ENCODE measurements at places on chromosomes 16 and 17.

DNA sequence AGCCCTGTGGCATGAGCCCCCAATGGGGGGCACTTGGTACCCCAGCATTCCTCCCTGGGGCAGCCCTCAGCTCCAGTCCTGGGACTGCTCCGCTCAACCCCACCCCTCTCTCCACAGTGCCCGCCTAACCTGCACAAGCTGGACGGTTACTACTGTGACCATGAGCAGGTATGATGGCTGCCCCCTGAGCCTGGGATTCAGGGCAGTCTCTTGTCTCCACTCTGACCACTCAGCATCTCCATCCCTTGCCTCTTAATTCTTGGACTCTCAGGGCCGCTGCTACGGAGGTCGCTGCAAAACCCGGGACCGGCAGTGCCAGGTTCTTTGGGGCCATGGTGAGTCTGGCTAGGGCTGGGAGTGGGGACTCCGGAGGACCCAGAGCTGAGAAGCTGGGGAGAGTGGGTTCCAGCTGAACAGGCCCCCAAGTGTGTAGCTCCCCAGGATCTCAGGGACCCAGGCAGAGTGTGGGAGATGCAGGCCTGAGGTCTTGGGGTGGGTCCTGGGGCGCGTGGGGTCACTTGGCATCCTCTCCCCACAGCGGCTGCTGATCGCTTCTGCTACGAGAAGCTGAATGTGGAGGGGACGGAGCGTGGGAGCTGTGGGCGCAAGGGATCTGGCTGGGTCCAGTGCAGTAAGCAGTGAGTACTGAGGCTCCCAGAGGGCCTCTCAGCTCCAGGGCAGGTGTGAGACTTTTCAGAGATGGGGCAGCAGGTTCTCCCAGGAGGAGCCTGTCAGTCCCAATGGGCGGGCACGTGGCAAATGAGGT lies 18.0 kb downstream of the ADAM11 start:
- DNase-seq, result no peak

GRCh38 chr17:17938388-17939107 lies 33.7 kb downstream of the TOM1L2 start:
- DNase-seq, result no peak

DNA sequence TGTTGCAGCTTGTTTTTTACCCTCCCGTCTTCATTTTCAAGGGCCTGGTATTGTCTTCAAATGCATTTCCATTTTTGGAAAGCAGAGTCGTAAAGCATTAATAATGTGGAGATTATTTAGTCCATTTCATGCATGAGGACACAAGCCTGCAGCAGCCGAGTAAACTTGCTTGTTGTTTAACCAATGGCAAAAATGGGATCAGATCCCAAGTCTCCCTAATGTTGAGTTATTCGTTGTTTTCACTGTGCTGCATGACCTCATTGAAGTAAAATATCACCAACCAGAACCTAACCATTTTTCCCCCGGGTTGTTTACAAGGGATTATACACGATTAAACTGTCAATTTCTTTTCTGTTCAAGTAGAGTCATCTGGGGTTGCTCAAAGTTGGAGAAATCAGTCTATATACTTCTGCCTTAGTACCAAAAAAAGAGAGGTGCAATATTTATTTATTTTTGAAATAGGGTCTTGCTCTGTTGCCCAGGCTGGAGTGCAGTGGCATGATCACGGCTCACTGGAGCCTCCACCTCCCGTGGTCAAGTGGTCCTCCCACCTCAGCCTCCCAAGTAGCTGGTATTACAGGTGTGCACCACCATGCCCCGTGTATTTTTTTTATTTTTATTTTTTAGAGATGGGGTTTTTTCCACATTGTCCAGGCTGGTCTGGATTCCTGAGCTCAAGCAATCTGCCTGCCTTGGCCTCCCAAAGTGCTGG lies 12.4 kb downstream of the AMZ2 start:
- DNase-seq, result no peak

DNA sequence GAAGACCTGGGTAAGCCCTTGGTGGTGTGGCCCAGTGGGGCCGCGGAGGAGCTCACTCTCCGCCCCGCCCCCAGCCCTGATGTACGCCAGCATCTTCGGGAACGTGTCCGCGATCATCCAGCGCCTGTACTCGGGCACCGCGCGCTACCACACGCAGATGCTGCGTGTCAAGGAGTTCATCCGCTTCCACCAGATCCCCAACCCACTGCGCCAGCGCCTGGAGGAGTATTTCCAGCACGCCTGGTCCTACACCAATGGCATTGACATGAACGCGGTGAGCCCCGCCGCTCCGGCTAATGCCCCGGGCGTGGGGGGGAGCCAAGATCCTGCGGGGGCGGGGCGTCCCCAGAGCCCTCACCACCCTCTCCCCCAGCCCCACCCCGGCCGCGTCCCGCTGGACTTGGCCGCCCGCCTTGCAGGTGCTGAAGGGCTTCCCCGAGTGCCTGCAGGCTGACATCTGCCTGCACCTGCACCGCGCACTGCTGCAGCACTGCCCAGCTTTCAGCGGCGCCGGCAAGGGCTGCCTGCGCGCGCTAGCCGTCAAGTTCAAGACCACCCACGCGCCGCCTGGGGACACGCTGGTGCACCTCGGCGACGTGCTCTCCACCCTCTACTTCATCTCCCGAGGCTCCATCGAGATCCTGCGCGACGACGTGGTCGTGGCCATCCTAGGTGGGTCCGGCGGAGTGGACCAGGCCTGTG lies 12.1 kb upstream of the DCAF7 start:
- DNase-seq, result no peak

GRCh38 chr16:77882358-77882757 lies 94.0 kb downstream of the VAT1L start:
- DNase-seq, result no peak

- DNase-seq, result no peak
Measured at GRCh38 chr17:80941171-80941570, 50.5 kb upstream of the CHMP6 start.

- no peak for DNase-seq
Measured at GRCh38 chr16:88617268-88618031, 20.9 kb upstream of the IL17C start.

DNA sequence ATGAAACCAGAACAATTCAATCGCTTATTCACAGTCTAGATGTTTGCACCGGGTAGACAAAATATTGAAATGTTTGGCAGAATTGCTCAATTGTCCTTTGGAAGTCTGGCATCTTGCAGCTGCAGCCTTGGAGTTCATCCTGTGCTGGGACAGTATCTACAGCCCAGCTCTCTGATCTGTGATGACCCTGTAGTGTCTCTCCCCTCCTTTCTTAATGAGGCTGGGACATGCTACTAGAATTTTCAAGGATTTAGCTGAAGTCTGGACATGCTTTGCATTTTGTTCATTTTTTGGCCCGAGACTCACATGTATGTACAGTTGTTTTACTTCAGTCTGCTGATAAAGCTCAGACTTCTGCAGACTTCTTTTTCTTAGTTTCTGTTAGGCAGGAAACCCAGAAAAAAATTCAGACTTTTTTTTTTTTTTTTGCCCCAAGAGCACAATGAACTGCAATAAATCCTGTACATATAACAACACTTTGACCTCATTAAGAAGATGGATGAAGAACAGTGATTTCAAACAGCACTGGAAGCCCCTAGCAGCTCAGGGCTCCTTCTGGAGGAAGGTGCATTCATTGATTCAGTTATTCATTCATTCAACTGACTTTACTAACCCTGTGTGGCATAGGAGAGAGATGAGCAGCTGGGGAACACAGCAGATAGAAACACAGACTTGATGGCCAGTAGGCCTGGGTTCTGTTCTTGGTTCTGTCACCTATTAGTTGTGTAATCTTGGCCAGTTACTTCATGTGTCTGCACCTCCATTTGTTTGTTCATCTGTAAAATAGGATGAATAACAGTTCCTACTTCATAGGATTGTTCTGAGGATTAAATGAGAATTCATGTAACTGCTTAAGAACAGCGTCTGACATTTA lies 210.0 kb downstream of the MAP2K4 start:
- DNase-seq, result no peak

GRCh38 chr17:4189280-4189679 lies 46.3 kb downstream of the CYB5D2 start:
- DNase-seq, result no peak

- DNase-seq, result no peak
Measured at GRCh38 chr16:22659933-22660332, 149.2 kb downstream of the NPIPB5 start.

- DNase-seq, result no peak
Measured at GRCh38 chr17:57852092-57852954, 2.5 kb upstream of the MRPS23 start.

DNA sequence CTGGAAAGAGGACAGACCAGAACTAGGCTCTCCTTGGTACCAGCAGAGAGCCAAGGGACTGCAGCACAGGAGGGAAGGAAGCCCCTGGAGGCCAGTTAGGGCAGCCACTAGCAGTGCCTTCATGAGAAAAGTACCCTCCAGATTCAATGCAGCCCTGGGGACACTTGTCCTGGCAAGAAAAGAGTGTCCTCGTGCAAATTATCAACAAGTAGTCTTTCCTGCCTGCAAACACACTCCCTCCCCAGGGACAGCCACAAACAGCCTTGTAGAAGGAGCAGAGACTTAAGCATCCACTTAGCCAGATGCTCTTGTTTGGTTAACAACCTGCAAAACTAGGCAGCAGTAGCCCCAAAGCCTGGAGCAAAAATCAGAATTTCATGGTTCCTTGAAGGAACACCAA lies 24.3 kb downstream of the CENPV start:
- DNase-seq, result no peak

DNA sequence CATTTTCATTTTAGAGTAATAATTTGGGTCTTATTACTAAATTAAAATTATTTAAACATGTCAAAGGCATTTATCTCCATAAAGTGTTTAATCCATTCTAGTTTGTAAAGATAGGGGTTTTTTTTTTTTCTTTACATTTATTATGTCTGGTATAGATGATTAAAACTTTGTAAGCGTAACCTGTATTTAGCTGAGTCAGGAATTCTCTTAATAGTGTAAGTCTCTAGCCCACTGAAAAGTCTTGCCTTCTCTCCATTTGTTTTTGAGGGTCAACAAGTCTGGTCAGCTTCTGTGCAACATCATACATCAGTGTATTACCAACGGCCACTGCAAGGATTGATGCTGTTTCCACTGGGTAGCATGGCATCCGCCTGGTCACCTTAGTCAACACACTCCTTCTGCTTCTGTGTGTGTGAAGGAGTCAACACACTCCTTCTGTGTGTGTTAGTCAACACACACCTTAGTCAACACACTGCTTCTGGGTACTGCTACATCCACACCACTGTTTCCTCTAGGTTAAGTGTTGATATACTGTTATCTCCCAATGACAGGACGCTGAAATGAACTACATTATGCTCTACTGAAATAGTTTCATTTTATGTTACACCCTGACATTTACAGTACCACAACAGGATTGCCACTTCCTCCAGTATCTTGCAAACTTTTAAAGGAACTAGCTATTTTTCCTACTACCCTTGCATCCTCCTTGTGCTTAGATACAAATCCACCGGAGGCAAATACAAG lies 37.3 kb upstream of the VWA3A start:
- DNase-seq, result no peak

- DNase-seq, result no peak
Measured at GRCh38 chr16:89312194-89312593, 94.7 kb downstream of the ZNF778 start.

GRCh38 chr17:7147772-7148171 lies 31.4 kb downstream of the ASGR1 start:
- DNase-seq, result no peak

DNA sequence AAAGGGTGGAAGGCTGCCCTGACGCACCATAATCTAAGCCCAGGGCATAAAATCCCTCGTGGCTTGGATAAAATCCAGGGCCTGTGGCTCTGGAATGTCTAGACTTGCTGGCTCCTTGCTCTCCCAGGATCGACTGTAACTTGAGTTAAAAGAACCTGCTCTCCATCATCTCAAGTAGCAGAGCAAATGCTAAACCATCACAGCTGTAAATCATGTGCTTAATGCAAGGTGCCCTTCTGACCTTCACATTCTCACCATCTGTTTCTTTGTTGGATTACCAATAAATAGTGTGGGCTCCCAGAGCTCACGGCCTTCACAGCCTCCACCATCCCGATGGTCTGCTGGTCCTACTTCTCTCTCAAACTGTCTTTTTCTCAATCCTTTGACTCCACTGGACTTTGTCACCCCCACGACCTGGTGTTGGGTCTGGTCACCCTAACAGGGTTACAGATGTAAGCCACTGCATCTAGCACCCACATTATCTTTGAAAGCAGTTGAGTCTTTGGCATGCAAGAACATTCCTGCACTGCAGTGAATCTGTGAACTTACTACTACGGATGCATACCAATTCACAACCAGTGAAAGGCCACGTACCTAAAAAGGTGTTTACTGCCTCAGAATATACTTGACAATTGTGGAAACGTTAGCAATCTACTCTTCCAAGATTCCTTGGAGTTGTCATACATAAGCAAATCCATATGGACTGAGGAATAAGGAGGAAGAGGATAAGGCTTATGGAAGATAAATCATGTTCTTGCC lies 15.3 kb downstream of the RSL1D1 start:
- no peak for DNase-seq

DNA sequence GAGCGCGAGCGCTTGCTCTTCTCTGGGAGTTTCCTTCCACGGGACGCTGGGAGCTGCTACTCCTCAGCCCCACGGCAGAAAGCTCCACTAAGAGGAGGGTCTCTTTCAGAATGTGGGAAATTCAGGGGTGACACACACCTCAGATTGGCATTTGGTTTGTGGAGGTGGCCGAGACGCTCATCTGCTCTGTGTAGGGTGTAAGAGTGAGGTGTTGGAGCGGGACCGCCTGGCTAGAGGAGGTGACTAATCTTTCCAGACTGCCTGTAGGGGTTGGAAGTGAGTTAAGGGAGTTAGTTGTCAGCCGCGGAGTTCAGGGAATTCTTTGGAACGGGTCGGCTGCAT lies 735 bp downstream of the PSMD11 start:
- DNase-seq, result no peak

- DNase-seq, result no peak
Measured at GRCh38 chr16:70605283-70605657, 41.1 kb upstream of the IL34 start.

DNA sequence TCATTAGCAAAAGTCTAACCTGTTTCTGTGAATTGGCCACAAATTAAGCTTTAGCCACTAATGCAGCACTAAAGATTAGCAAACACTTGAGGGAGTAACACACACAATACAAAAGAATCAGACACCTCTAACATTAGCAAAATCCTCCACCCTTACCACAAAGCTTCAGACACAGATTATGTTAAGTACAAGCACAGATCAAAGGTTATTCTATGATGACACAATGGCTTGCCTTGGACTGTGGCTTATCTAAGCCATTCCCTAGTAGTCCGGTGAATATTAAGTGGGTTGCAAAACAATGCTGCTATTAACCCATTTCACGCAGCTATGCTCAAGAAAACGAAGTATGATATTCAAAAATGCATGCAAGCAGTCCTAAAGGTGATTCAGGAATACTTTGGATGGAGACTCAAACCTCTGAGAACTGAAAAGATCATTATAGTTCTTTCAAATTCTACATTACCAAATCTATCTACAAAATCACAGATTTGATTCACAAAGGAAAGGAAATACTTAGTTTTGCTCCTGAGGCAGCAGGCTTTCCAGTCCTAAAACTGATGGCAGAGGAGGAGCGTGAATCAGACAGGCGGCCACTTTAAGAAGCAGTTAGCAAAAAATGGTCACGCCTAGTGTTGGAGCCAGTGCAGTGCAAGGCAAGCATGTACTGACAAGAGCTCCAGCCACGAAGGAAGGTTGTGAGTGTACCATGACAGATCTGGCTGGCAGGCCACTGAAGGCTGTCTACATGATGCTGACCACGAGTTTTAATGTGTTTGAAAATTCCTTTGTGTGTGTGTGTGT lies 67.2 kb downstream of the PARN start:
- no peak for DNase-seq

All from midbrain (tissue), 1 donor.